Activated T-helper 17 cell treated with anti-CD3 and anti-CD28 coated beads, Interleukin-2, amount 50 U/mL, for 72 hours (primary cell): ENCODE measurements at places on chromosomes 6 and 20.

GRCh38 chr6:16840725-16841124, 79.5 kb upstream of the ATXN1 start:
- H3K27ac ChIP-seq: no peak overlapping the region
- no peaks in the 10 kb centered on the region for H3K27me3 ChIP-seq
- peaks cover 9% of the 10 kb centered on the region for H3K4me1 ChIP-seq
- no peak overlapping the region for H3K4me3 ChIP-seq

DNA sequence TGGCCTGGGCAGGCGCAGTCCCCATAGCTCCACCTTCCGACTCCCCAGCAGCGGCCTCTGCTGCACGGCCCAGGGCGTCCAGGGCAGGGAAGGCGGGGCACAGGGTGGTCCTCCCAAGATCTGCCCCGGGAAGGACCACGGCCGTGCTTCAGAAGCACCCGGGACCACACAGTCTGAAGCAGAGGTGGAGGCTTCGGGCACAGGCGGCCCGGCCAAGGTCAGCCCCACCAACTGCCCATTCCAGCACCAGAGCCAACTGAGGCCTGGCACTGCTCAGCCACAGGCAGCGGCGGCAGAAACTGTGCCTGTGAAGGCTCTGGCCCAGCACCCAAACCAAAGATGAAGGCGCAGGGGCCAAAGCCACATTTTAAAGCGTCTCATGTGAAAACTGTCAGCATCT, 20.6 kb downstream of the KCNQ2 start:
- ATAC-seq: no peak
- H3K27me3 ChIP-seq: peaks cover 11% of the 10 kb centered on the region
- H3K4me3 ChIP-seq: no peak overlapping the region
- no peak overlapping the region for H3K27ac ChIP-seq
- no peaks in the 10 kb centered on the region for H3K36me3 ChIP-seq

DNA sequence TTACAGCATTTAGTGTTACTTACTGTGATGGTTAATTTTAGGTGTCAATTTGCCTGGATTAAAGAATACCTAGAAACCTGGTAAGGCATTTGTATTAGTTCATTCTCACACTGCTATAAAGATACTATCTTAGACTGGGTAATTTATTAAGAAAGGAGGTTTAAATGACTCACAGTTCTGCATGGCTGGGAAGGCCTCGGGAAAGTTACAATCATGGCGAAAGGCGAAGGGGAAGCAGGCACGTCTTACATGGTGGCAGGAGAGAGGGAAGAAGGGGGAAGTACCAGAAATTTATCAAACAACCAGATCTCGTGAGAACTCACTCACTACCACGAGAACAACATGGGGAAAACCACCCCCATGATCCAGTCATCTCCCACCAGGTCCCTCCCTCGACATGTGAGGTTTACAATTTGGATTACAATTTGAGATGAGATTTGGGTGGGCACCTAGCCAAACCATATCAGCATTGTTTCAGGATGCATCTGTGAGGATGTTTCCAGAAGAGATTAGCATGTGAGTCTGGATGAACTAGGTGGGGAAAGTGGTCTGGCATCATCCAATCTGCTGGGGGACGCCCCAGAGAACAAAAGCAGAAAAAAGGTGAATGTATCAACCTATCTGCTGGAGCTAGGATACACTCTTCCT, 76.8 kb downstream of the MKKS start:
- H3K4me1 ChIP-seq: peaks cover 12% of the 10 kb centered on the region
- H3K4me3 ChIP-seq: no peak overlapping the region
- H3K27me3 ChIP-seq: no peaks in the 10 kb centered on the region

DNA sequence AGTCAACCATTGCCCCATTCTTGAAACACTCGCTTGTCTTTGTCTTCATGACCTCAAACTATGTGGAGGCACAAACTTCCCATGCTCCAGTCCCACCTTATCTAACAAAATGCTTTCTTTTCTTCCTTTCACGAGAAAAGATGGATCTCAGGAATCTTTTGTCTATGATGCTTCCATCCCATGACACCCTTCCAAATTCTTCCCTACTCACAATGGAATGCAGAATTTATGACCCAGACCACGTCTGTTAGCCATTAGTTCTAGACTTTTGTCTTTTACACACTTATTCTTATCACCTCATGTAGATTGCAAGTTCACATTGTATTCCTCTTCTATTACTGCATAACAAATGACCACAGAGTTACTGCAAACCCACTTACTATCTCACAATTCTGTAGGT, 24.2 kb upstream of the LAMP5 start:
- peaks cover 3% of the 10 kb centered on the region for H3K27me3 ChIP-seq
- no peak overlapping the region for H3K27ac ChIP-seq
- H3K4me1 ChIP-seq: no peaks in the 10 kb centered on the region
- no peak overlapping the region for H3K4me3 ChIP-seq

GRCh38 chr20:42734660-42735368, 454.9 kb downstream of the PTPRT start:
- no peaks in the 10 kb centered on the region for H3K36me3 ChIP-seq
- no peak overlapping the region for H3K27ac ChIP-seq
- H3K4me1 ChIP-seq: no peaks in the 10 kb centered on the region
- no peak overlapping the region for H3K4me3 ChIP-seq
- ATAC-seq: no peak

- H3K27ac ChIP-seq: no peak overlapping the region
- no peaks in the 10 kb centered on the region for H3K4me1 ChIP-seq
- H3K27me3 ChIP-seq: no peaks in the 10 kb centered on the region
- H3K4me3 ChIP-seq: no peak overlapping the region
- no peak for ATAC-seq
Observed at GRCh38 chr6:77834591-77834996, 181.8 kb downstream of the MEI4 start.

DNA sequence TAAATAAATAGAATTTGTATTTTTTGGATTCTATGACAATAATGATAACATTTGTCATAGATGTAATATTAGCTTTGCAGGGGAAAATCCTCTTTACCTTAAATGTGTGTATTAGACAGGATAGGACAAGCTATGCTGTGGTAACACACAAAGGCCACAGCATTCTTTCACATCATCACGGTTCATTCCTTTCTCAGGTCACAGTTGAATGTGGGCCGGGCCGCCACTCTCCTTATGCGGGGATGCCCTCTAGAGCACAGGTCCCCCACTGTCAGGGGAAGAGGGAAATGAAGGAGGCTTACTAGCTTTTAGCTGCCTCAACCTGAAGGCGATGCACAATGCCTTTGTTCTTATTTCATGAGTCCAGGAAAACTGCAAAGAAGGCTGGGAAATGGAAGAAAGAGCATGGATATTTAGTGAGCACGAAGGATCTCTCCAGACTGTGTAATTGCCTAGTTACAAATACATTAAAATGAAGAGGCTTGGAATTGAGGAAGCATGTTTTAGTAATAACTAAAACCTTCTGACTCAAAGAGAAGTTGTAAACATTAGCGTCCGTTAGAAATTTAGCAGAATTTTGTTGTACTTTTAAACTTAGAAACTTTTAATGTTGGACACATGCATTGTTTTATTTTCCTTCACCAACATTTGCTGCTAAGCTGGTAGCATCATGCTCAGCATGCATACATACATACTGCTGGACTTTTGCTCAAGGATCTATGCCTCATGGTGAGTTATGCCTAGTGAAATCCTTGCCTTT, 248.9 kb upstream of the FOXQ1 start:
- H3K4me1 ChIP-seq: no peaks in the 10 kb centered on the region
- no peaks in the 10 kb centered on the region for H3K36me3 ChIP-seq
- no peak for ATAC-seq
- H3K4me3 ChIP-seq: no peak overlapping the region
- no peak overlapping the region for H3K27ac ChIP-seq
- peaks cover 14% of the 10 kb centered on the region for H3K27me3 ChIP-seq

DNA sequence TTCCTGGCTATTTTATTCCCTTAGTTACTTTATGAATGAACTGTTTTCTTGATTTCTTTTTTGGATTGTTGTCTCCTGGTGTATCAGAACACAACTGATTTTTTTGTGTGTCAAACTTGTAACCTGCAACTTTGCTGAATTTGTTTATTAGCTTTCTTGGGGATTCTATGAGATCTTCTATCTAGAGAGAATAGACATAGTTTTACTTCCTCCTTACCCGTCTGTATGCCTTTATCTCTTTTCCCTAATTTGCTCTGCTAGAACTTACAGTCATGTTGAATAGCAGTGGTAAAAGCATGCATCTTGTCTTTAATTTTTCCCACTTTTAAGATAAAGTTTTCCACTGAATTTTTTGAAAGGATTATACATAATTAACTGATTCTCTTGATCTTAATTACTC, 13.2 kb downstream of the RNF146 start:
- peaks cover 4% of the 10 kb centered on the region for H3K4me1 ChIP-seq
- H3K36me3 ChIP-seq: peaks cover 43% of the 10 kb centered on the region
- ATAC-seq: no peak

- no peak overlapping the region for H3K27ac ChIP-seq
- peak; percentile 79 for ATAC-seq
- no peaks in the 10 kb centered on the region for H3K36me3 ChIP-seq
- no peaks in the 10 kb centered on the region for H3K4me1 ChIP-seq
- peaks cover 6% of the 10 kb centered on the region for H3K27me3 ChIP-seq
- H3K4me3 ChIP-seq: no peak overlapping the region
Observed at GRCh38 chr6:155645325-155645724, 189.7 kb upstream of the NOX3 start.

DNA sequence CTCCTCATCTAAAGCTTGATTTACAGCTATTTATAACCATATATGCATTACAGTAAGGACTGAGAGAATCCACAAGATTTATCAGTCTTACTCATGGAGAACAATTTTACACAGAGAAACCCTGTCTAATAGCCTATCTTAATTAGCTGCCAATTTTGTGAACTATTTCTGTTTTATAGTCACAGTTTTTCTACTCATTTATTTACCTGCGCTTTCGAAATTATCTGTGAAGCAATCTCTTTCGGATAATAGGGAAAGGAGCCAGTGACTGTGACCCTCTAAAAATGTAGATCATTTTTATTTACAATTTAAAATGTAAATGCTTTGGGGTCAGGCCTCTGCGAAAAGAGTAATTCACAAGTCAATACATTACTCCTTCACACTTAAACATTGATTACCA, 98.1 kb downstream of the TSHZ2 start:
- peaks cover 8% of the 10 kb centered on the region for H3K27me3 ChIP-seq
- peak overlapping the region; percentile 90 for H3K27ac ChIP-seq
- H3K4me3 ChIP-seq: peak overlapping the region; percentile 69
- peaks cover 31% of the 10 kb centered on the region for H3K4me1 ChIP-seq

GRCh38 chr6:143679041-143679440, 1.3 kb downstream of the PHACTR2 start:
- peak overlapping the region; percentile 73 for H3K4me3 ChIP-seq
- H3K4me1 ChIP-seq: peaks cover 6% of the 10 kb centered on the region
- ATAC-seq: no peak
- no peak overlapping the region for H3K27ac ChIP-seq
- H3K36me3 ChIP-seq: no peaks in the 10 kb centered on the region

GRCh38 chr20:36093025-36093803, 61.3 kb upstream of the EPB41L1 start:
- peaks cover 34% of the 10 kb centered on the region for H3K27me3 ChIP-seq
- no peaks in the 10 kb centered on the region for H3K36me3 ChIP-seq
- peak overlapping the region; percentile 30 for H3K27ac ChIP-seq
- ATAC-seq: peak; percentile 54
- peak overlapping the region; percentile 85 for H3K4me3 ChIP-seq
- H3K4me1 ChIP-seq: peaks cover 11% of the 10 kb centered on the region

GRCh38 chr20:25297141-25297905, 49.4 kb downstream of the PYGB start:
- ATAC-seq: peak; percentile 27
- H3K4me3 ChIP-seq: no peak overlapping the region
- H3K4me1 ChIP-seq: peaks cover 6% of the 10 kb centered on the region

GRCh38 chr6:12356431-12356830, 66.3 kb downstream of the EDN1 start:
- H3K4me3 ChIP-seq: no peak overlapping the region
- H3K27me3 ChIP-seq: peaks cover 3% of the 10 kb centered on the region
- no peaks in the 10 kb centered on the region for H3K36me3 ChIP-seq
- H3K27ac ChIP-seq: no peak overlapping the region
- no peak for ATAC-seq
- no peaks in the 10 kb centered on the region for H3K4me1 ChIP-seq

GRCh38 chr6:116352515-116353471, 18.0 kb upstream of the DSE start:
- no peaks in the 10 kb centered on the region for H3K4me1 ChIP-seq
- H3K27ac ChIP-seq: no peak overlapping the region
- H3K36me3 ChIP-seq: no peaks in the 10 kb centered on the region
- H3K27me3 ChIP-seq: no peaks in the 10 kb centered on the region
- H3K4me3 ChIP-seq: no peak overlapping the region
- no peak for ATAC-seq
